ENCODE measurements at places on chromosomes 13 and 19.
A peak's percentile ranks its signal among the peaks of the same experiment; 100 is the strongest.

DNA sequence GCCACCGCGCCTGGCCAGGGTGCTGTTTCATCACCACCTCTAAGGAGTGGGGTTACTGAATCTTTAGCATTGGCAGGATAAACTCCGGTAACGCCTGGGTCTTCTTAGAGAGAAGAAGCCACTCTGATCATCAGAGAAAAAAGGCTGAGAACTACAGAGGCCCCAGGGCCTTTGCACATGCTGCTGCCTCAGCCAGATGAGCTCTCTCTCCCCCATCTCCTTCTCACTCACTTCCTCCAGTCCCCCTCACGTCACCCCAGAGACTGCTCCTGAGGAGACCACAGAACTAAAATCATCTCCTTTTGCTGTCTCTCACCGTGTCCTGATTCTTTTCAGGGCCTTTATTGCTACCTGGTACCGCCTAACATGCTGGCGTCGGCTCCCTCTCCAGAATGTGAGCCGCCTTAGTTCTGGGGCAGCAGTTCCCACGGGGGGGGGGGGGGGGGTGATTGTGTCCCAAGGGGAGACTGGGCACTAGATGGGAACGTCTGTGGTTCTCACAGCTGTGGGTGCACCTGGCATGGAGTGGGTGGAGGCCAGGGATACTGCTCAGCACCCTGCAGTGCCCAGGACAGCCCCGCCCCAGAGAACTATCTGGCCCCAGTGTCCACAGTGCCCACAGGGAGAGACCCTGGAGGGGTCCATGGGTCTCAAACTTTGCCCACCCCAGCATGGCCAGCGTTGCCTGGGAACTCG lies 5.1 kb upstream of the DIRAS1 start:
- DNase-seq: no peak

- DNase-seq: no peak
Observed at GRCh38 chr13:57858376-57858775, 226.8 kb downstream of the PCDH17 start.

GRCh38 chr13:71610876-71611275 lies 256.1 kb downstream of the DACH1 start:
- DNase-seq: no peak

- DNase-seq: no peak
Observed at GRCh38 chr13:20428666-20429644, 96.7 kb downstream of the CRYL1 start.

GRCh38 chr19:4401769-4402170 lies 670 bp upstream of the CHAF1A start:
- no peak for DNase-seq

GRCh38 chr13:36530861-36531590 lies 98.7 kb downstream of the CCNA1 start:
- DNase-seq: no peak

DNA sequence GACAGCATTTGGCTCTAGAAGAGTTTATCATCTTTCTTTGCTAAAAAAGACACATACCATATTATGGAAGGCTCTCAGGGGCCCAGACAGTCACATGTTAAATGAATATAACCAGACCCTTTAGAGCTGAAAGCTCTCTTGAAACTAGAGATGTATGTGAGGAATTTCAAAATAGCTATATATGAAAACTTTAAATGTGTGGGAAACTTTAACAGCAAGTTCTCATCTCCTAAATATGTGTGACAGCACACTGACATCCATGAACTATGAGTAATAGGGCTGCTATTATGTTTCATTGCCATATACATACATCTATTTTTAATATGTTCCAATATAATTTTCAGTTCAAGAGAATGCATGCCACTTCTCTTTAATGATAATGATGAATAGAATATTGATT lies 509.5 kb downstream of the GPC6 start:
- DNase-seq: no peak

DNA sequence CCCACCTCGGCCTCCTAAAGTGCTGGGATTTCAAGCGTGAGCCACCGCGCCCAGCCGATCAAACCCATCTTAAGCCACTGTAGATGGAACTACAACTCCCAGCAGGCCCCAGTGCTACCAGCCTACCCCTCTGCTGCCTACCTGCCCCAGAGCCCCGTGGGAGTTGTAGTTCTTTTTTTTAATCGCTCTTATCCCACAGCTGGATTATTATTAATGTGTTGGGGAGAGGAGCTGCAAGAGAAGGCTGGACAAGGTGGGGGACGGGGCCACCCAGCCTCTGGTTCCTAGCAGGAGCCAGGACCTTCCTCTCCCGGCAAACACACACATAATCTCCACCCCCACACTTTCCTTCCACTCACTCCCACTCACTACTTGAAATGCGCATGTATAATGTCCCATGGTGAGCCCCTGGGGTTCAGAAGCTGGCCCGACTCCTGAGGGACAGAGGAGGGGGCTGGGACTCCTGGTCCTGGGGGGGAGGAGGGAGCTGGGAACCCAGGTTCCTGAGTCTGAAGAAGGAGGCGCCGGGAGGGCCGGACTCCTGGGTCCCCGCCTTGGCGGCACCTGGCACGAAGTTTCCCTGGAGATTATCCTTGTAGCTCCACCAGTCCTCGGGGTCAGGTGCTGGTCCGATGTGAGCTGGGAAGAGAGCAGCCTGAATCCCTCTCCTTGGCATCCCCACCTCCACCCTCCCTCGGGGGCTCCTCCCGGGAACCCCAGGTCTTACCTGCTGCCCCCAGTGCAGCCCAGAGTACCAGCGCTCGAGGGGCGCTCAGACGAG lies 958 bp downstream of the CA11 start:
- DNase-seq: peak; percentile 50

DNA sequence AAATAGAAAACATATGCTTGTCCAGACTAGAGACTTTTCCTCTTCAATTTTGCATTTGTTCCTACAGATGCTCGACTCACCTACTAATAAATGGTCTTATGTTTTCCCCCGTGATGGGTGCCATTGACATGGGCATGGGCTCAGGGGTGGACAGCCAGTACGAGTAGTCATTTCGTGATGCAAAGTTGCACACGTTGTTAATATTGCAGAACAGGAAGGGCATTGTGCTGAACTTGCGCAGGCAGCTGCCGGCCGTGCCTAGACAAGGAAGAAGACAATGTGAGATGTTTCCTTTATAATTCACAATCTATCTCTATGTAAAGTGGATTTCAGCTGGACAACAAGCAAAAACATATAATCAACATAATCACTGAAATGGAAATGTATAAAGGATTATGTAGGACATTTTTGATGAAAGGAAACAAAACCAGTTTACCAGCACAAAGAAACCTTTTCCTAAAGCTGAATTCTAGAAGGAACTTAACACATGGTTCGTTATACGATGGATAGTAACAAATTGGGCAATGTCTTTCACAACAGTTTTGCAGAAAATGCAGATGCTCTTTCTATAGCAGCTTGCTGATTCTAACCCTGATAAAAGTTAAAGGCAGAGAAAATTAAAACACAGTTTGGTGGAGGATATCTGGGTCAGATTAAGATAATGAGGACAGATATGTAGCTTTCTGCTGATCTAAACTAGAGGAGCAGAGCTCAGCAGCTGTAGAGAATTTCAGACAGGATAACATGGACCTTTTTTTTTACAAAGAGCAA lies 145.7 kb downstream of the COL4A1 start:
- DNase-seq: no peak

DNA sequence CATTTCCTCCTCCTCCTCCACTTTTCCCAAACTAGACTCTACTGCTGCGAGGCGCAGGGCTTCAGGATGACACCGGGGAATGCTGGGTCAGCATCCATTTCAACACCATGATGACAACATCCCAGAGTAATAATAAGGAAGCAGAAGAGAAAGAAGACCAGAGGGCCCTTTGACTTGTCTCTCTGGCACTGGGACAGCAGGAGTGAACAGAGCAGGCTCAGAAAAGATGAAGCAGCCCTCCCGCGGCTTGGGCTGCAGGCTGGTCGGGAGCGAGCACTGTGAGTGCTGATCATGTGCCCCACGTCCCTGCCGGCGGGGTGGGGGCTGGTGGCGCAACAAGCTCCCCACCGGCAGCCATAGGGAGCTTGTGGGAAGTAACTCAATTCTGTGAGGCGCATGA lies 30.5 kb downstream of the RANBP3 start:
- no peak for DNase-seq

DNA sequence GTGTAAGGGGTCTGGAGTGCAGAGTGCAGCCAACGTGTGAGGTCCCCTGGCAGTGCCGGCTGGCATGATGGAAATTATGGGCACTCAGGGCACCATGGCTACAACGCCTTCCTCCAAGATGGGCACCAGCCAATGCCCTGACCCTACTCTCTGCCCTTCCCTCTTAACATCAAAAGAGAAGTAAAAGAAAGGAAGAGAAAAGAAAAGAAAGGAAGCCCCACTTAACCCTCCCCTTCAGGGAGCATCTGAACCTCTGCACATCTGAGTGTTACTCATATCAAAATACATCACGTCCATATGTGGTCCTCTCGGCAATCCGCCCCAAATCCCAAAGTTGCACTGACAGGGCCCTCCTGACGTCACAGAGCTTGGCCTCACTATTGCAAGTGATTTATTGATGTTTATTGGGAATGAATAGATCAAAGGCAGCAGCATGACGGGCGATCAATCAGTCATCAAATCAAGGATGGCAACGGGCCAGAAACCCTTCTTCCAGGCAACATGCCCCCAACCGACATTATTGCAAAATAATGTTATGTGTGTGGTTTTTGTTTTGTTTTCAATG lies 1.3 kb downstream of the TSHZ3 start:
- no peak for DNase-seq

GRCh38 chr19:39557811-39558623 lies 18.1 kb upstream of the EID2 start:
- DNase-seq: no peak

DNA sequence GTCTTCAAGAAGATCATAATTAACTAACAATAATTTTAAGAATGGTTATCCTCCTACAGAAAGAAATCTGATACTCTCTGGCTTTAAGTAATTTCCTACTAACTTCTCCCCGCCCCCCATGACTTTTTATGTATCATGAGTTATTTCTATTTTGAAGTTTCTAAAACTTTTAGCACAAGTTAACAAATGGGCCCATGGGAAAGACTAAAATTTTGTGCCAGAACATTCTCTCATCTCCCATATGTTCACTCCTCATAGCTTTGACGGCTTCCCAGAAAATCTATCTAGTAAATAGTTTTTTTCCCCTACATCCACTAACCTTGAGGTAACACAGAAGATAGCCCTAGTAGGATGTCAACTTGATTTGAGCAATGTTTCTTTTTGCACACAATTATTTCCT lies 148.3 kb downstream of the POSTN start:
- no peak for DNase-seq

DNA sequence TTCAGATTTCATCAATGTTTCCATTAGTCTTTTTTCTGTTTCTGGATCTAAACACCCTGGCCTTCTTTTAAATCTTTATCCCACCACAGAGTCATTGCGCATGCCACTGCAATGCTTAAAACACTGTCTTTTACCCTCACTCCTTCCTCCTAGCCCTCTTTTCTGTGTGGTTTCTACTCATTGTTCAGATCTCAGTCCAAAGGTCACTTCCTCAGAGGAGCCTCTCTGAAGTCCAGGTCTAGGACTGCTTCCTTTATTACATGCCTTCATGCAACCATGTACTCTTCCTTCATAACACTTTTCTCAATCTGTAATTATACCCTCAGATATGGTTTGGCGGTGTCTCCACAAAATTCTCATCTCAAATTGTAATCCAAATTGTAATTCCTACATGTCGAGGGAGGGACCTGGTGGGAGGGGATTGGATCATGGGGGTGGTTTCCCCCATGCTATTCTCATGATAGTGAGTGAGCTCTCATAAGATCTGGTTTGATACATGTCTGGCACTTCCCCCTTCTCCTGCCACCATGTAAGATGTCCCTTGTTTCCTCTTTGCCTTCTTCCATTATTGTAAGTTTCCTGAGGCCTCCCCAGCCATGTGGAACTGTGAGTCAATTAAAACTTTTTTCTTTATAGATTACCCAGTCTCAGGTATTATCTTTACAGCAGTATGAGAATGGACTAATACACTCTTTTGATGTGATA lies 808.9 kb downstream of the DIAPH3 start:
- no peak for DNase-seq

GRCh38 chr13:42355092-42355485 lies 83.1 kb downstream of the AKAP11 start:
- no peak for DNase-seq

DNA sequence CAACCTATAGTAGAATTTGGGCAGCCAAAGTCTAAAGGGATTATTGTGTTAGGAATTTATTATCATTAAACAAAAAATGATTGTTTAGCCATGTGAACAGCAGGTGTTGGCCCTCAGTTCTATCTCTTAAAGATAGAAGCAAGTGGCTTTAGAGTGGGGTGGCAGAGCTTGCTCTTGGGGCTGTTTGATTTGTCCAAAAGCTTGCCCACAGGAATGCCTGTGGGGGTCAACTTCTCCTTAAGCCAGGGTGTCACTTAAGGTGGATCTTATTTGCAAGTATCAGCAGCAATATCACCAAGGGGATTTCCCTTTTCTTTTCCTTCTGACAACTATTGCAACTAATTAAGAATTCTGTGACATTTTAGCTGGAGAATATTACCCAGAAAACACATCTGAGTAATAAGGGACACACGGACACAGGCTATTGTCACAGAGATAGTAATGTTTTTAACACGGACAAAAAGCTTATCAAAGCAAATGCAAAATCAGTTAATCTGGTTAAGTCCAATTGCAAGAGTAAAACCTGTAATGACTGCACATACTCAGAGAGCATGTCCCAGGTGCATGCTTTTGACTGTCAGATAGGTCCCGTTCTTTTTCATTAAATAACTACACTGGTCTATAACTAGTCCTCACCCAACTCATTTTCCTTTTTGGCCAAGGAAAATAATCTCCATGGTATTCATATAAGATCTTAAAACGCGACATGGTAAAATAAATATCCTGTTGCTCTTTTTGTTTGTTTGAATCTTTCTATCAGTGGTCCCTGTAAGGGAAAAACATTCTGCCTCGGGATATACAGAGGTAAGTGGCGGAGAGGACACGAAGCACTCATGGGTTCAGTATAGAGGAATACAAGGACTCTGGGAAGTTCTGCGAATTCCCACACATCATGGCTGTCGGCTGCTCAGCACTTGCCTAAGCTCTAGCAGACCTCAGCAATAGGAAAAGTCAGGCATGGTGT lies 172.1 kb upstream of the RFC3 start:
- no peak for DNase-seq

- DNase-seq: no peak
Observed at GRCh38 chr19:4086411-4086867, 19.7 kb upstream of the ZBTB7A start.

GRCh38 chr19:29478578-29479565 lies 46.9 kb upstream of the VSTM2B start:
- DNase-seq: no peak
